ENCODE measurements at places on chromosomes 4 and X. TPM values are rescaled to one million over a fixed set of nuclear protein-coding genes. Genes with fewer than 3 reads are reported as not detected.

Gene TMPRSS11D
- total RNA-seq = not detected

- no peak for DNase-seq
Observed at GRCh38 chr4:17915439-17915838, 104.7 kb downstream of the NCAPG start.

Gene MAB21L2
- total RNA-seq = 3.4 TPM

Gene KCTD8
- 14.3 TPM for total RNA-seq

- DNase-seq = no peak
Observed at GRCh38 chrX:65667503-65668376, at the start of gene MSN. Gene MSN, plus strand, starts transcription at chrX:65667654. Its CDS starts 188 bp downstream, at chrX:65667842.

Gene MTMR8
- 2.0 TPM for total RNA-seq

Gene TEX11
- not detected for total RNA-seq
